ENCODE measurements at places on chromosomes 5 and 9. TPM values are rescaled to one million over a fixed set of nuclear protein-coding genes. Genes with fewer than 3 reads are reported as not detected.

GLT6D1 gene
- not detected for total RNA-seq

ZNF169 gene
- 12.5 TPM for total RNA-seq

PDE8B gene
- 14.0 TPM for total RNA-seq

CAVIN4 gene
- total RNA-seq: 0.27 TPM

All from ovary (tissue), 10 donors.